Cerebellar nuclear complex (tissue), 1 donor: ENCODE measurements at places on chromosomes 1 and 21.

- DNase-seq = no peak
Measured at GRCh38 chr1:84991097-84991920, 5.6 kb downstream of the MCOLN2 start.

GRCh38 chr1:89382479-89382878 is 18.6 kb downstream of the GBP6 start:
- DNase-seq = no peak

- no peak for DNase-seq
Measured at GRCh38 chr21:41913230-41913629, 34.1 kb upstream of the PRDM15 start.

DNA sequence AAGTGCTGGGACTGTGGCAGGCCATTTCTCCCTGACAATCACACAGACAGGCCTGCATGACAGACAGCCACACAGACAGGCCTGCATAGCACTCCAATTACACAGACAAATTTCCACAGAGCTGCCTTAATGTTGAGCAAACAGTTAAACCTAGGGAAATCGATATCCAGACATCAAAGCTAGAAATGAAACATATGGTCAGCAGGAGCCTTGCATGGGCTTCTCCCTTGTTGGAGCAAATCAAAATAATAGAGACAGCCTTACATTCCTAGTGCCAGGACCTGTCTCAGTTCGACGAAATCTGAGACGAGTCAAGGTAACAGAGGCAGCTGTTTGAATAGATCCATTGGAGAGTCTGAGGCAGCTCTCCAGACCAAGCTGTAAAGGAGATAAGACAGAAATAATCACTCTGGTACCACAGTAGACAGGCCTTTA is 42.4 kb downstream of the OLFML3 start:
- DNase-seq = no peak

DNA sequence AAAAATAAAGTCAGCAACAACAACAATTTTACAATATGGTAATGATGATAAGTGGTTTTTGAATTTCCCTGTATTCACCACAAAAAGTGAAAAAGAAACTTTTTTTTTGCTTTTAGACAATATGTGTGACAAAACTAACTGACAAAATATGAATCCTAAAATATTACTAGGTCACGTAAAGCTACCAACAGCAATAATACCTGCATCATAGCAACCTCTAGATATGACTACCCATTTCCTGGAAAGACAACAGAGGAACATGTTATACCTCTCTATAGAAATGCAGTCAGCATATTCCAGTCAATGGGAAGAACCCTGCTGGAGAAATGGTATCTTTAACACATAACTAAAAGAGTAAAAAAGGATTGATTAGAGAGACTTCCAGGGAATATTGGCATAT is 73.7 kb downstream of the PDE4B start:
- DNase-seq = no peak

- DNase-seq = no peak
Measured at GRCh38 chr1:229249854-229250644, 20.9 kb upstream of the RAB4A start.

- DNase-seq = no peak
Measured at GRCh38 chr1:112818990-112819689, 104.0 kb upstream of the PPM1J start.

DNA sequence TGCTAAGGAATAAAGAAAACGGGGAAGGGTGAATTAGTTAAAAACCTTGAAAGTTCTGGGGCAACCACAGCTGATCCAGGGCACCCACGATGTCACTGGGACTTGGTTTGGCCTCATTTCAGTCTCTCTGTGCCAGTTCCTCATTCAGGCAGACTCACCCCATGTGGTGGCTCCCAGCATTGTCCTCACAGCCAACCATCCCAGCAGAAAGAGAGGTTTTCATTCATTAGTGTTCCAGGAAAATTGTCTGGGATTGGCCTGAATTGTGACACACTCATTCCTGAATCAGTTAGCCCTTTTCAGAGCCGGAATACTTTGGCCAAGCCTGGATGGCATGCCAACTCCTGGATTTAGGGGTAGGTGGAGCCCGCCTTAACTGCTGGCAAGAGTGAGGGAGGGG is 367.7 kb downstream of the PRDM2 start:
- no peak for DNase-seq
